Stimulated activated CD4-positive, alpha-beta T cell treated with anti-CD3 and anti-CD28 coated beads, Interleukin-2, amount 100 ng/mL, for 24 hours (primary cell): ENCODE measurements at places on chromosomes 6 and 20.

DNA sequence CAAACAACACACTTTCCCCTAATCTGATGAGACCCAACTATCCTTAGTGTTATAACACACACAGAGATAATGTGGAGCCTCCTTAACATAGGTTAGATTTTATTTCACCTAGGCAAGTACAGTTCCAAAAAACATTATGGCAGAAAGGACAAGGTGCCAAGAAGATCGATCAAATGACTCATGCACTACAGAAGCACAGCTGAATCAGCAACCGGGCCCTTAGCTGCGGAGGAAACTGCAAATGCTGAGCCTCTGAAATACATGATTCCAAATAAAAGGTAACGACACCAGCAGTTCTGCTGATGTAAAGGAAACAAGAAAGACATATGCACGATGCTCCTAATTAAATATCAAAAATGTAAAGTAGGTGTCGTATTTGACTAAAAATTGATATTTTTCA, 19.9 kb upstream of the MUC21 start:
- DNase-seq = no peak

DNA sequence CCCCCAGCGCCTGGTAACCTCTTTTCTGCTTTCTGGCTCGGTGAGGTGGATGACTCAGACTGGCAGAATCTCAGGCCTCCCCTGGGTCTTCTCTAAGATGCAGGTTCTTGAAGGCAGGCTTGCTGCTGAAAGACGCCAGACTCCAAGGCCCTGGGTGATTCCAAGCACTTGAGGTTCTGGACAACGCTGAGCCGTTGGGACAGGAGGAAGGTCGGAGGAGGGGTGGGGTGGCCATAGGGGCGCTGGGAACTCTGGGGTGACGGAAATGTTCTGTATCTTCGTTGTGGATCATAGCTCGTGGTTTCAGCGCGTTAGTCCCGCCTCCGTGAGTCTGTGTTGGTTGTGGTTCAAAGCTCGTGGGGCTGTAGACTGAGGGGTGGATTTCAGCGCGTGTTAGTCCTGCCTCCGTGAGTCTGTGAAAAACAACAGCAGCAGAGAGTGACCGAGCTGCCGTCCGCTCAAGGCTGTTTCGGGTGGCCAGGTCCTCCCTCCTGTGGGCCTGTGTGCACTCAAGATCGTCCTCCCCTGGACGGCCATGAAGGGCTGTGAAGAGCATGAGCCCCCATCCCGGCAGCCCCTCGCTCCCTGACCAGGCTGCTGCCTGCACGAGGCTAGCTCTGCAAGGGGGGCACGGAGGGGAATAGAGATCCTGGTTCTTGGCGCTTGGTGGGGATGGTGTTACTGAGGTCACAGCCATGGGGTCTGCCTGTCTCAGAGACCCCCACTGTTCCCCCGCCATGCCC, 7.7 kb downstream of the NTSR1 start:
- peak; percentile 26 for DNase-seq

GRCh38 chr20:6051505-6051904, 2.4 kb downstream of the LRRN4 start:
- no peak for DNase-seq

DNA sequence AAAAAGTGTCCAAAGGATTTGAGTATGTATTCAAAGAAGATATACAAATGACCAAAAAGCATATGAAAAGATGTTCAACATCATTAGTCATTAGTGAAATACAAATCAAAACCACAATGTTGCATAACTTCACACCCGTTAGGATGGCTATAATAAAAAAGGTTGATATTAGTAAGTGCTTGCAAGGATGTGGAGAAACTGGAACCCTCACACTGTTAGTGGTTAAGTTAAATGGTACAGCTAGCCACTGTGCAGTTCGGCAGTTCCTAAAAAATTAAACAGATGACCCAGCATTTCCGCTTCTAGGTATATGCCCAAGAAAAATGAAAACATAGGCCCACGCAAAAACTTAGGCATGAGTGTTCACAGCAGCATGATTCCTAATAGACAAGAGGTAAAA, 38.6 kb downstream of the IBTK start:
- DNase-seq = no peak

- DNase-seq = no peak
Observed at GRCh38 chr20:3195590-3196237, 8.8 kb downstream of the DDRGK1 start.

DNA sequence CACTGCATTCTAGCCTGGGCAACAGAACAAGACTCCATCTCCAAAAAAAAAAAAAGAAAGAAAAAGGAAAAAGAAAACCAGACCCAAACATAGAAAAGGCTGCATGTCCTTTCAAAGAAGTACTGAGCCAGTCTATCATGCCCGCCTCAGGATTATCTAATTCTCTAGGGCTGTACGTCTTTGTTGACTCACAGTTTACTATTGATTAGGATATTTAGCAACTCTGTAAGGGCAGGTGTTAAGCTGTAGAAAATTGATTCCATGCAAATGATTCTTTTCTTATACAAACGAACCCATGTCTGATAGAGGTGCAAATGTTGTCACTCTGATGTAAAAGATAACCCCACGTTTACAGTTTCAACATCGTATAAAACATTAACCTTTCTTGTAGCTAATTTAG, 209.0 kb downstream of the TTLL2 start:
- DNase-seq = no peak

DNA sequence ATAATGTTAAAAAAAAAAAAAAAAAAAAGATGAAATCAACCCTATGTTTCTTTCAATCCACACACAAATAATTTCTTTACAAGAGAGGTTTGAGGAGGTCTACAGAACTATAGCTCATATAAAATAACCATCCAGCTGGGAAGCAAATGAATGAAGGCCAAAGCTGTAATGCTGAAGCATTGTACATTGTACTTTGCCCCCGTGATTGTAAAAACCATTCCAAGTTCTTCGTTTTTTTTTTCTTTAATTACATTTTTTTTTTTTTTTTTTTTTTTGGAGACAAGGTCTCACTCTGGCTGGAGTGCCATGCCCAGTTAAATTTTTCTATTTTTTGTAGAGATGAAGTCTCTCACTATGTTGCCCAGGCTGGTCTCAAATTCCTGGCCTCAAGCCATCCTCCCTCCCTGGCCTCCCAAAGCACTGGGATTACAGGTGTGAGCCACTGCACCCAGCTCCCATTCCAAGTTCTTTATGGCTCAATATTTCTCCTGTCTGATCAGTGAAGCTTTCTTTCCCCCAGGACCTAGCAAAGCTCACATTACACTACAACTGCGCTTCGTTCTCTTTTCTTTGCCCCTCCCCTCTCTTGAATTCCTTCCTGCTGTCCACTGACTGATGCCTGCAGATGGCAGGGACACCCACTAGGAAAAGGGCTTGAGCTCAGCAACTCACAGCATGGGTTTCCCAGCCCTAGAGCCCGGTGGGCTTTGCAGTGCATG, 53.0 kb upstream of the NOP56 start:
- DNase-seq = no peak

GRCh38 chr6:156269751-156270369, 507.3 kb upstream of the ARID1B start:
- DNase-seq = peak; percentile 25

DNA sequence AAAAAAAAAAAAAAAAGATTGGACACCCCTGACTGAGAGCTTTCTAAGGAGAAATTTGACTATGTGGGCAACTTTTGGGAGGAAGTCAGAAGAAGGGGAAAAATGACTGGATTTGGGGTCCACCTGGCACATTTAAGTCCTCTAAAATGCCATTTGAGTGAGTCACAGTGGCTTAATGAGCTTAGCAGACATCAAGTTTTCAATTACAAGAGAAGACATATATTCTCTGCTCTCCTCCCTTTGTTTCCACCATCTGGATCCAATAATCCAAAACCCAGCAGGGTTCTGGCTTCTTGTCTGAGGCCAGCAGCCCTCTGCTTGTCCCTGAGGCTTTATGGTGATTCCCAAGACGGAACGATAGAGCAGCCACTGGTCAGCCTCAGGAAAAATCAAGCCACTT, 6.9 kb downstream of the PI3 start:
- DNase-seq = no peak

- DNase-seq = no peak
Observed at GRCh38 chr6:44732243-44732642, 344.7 kb downstream of the CDC5L start.

GRCh38 chr6:25173951-25174474, 105.2 kb upstream of the CARMIL1 start:
- no peak for DNase-seq

GRCh38 chr20:46333161-46333991, 25.1 kb upstream of the CDH22 start:
- no peak for DNase-seq

GRCh38 chr20:44006578-44006977, 91.9 kb downstream of the TOX2 start:
- no peak for DNase-seq

DNA sequence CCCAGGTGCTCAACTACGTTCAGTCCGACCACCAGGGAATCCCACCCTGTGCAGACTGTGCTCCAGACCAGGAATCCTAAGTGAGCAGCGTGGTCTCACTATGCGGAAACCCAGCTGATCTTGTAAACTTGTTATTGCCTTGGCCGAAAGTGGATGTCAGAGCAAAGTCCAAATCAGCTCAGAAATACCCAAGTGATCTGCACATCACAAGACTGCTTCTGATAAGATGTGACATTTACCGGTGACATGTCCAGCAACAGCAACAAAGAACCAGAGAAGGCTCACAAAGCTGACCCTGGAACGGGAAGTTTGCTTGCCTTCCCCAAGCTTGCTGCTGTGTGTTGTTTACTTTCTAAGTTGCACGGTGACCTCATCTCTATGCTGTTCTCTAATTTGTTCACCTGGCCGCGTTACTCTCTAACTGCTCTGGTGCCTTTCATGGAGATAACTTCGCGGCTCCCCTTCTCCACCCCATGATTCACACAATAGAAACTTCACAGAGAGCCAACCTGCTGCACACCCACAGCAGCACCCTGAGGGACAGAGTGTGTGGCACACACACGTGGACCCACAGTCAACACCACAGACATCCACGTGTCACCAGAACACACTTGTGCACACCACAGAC, 1.7 kb downstream of the BNIP5 start:
- no peak for DNase-seq

- DNase-seq = no peak
Observed at GRCh38 chr20:32945710-32946221, 58.5 kb downstream of the SUN5 start.

DNA sequence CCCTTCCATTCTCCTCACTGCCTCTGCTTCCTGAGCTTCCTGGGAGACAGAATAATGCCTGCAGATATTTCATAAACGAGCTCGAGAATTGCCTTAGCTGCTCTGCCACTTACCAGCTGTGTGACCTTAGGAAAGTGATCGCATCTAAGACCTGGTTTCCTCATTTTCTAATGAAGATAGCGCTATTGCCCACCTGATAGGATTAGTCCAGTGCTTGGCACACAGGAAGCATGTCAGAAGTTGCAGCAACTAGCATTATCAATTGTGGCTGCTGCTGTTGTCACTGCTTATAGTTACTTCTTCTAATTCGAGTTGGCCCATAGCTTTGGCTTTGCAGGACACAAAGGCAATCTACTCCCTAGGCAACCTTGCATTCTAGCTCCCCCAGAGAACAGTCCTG, 305.5 kb upstream of the SGK1 start:
- no peak for DNase-seq

DNA sequence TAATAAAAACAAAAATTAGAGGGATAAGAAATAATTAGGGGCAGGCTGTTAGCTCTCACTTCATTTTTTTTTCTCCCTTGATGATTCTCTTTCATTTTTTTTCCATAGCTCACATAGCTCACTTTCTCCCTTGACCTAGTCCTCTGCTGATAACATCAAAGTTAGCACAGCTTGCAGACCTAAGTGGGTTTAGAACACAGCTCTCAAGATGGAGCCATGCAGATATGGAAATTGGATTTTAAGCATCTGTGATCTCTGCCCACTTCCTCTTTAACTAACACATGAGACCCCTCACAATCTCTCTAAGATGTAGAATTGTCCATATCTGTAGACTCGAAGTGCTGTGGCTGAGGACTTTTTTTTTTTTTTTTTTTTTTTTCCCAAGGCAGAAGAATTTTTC, 257.1 kb downstream of the SOX4 start:
- no peak for DNase-seq

GRCh38 chr6:131886517-131886916, 64.7 kb downstream of the CCN2 start:
- no peak for DNase-seq

GRCh38 chr20:38674092-38674764, 50.1 kb upstream of the SLC32A1 start:
- peak; percentile 74 for DNase-seq

- DNase-seq = peak; percentile 44
Observed at GRCh38 chr20:49187330-49187850, 744 bp downstream of the STAU1 start.

- no peak for DNase-seq
Observed at GRCh38 chr6:54040545-54040944, 70.7 kb upstream of the MLIP start.

- no peak for DNase-seq
Observed at GRCh38 chr6:74577619-74578018, 628.2 kb downstream of the COL12A1 start.

DNA sequence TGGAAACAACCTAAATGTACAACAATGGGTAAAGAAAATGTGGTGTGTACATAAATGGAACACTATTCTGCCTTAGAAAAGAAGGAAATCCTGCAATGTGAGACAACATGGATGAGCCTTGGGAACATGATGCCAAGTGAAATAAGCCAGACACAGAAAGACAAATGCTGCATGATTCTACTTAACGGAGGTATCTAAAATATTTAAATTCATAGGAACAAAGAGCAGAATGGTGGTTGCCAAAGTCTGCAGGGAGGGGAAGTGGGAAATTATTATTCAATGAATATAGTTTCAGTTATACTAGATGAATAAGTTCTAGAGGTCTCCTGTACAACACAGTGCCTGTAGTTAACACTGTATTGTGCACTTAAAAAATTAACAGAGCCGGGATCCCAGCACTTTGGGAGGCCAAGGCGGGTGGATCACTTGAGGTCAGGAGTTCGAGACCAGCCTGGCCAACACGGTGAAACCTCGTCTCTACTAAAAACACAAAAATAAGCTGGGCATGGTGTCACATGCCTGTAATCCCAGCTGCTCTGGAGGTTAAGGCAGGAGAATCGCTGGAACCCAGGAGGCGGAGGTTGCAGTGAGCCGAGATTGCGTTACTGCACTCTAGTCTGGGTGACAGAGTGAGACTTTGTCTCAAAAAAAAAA, 71.4 kb upstream of the SNX9 start:
- no peak for DNase-seq

- no peak for DNase-seq
Observed at GRCh38 chr6:163834226-163834970, 419.9 kb downstream of the QKI start.

DNA sequence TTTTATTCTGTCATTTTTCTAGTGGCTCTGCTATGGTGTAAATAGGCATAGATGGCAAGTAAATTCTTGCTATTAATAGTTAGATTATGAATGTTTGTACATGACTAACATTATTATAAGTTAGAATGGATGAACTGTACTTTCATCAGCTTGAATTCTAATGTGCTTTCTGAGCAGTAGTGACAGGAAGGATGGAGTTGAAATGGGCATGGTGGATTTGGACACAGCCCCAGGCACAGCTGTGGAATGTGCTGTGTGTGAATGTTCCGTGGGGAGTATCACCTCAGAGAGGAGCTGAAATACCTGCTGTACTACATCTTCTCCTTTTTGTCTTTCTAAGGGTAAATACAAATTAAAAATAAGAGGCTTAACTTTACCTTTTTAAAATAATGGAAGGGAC, 66.8 kb downstream of the FBXO5 start:
- no peak for DNase-seq
